Retinal pigment epithelial cell (primary cell): ENCODE measurements at places on chromosomes 6 and 20.

DNA sequence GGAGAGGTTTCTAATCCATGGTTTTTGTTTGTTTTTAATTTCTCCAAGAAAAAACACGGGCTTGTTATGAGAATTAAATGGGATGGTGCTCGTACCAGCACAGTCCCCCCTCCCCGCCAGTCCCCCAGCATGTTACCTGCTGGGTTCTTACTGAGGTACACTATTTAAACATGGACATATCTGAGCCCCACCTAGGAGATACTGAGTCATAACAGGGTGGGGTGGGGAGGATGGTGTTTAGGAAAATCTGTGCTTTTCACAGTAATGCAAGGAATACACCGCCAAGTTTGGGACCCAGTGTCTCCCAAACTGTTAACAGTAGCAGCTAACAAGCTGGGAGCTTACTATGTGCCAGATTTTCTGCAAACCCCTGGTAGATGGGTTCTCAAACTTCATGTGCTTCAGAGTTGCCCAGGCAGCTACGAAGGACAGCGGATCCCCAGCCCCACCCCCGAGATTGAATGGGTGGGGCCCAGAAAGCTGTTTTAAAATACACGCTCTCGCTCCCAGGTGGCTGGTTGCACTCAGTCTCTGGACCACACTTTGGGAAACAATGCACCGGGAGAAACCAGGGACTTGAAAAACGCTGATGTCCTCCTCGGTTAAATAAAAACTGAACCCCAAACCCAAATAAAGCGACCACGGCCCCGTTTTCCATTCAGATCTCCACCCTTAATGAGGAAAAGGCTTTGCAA lies 995 bp downstream of the ZFP64 start:
- no peak for DNase-seq

GRCh38 chr6:25112322-25112773 lies 166.8 kb upstream of the CARMIL1 start:
- DNase-seq = no peak

- DNase-seq = no peak
Measured at GRCh38 chr6:170360476-170360875, 53.9 kb downstream of the FAM120B start.

DNA sequence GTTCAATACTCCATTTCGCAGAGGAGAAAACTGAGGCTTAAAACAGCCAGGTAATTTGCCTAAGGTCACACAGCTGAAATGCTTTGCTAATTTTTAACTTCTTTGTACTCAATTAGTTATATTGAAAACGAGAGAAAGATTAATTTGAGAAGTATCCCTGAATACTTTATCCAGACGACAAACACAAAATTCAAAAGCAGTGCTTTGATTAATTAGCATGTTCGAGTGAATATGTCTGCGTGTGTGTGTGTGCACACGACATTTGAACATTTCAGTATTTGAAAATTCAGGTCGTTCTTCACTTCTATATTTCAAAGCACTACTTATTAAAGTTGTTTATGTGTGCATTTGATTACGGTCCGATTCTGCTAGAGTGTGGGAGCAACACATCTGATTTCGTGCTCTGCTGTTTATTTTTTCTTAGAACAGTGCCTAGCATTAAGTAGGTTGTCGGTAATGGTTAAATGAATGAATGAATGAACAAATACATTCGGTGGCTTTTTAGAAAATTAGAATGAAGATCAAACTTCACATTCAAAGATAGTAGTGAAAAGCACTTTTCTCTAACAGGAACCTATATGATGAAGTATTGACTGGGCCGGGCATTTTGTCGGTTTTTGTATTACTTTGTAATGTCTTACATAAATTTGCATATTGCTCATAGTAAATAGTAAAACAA lies 36.9 kb upstream of the SYNCRIP start:
- no peak for DNase-seq

GRCh38 chr6:71391126-71391525 lies 102.5 kb downstream of the OGFRL1 start:
- no peak for DNase-seq

DNA sequence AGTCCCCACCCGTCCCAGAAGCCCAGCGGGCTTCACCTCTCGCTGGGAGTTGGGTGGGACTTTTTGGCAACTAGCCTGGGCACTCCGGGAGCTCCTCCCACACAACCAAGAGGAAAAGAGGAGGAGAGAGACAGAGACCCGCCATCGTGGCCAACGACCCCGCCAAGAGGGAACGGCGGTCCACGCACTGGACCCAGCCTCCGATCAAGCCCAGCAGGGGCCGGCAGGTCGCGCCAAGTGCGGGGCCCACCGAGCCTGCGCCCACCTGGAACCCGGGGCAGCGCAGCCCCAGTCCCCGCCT lies 3.0 kb upstream of the TMEM14C start:
- no peak for DNase-seq

DNA sequence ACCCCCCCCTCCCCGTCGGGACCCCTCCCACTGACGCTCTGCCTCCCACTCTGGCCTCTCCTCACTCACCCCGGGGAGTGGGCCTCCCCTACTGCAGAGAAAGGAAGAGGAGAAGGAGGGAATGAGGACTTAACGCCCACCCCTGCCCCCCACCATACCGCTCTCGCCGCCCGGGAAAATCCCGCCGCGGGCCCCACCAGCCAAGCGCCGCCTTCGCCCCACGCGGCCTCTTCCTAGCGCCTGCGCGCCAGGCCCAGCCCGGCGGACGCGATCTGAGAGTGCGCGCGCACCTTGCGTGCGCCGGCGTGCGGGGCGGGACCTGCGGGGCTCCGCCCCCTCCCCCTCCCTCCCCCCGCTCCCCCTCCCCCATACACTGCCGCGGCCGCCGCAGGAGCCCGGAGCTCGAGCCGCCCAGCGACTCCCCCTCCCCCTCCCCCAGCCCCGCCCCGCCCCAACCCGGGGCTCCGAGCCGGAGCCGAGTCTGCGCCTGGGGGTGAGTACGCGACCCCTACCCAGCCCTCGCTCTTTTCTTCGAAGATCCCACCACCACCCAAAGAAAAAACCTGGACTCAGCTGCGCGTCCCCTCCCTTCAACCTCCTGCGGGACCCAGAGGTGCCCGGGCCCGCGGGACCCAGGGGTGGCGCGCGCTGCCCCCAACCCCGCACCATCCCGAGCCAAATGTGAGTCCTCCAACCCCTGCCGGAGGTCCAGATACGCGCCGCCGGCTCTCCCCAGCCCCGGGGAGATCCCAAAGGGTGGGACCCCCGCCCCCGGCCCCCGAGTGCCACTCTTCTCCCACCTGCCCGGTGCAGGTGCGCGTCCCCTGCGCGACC lies at the start of the genes MRPL14 and TMEM63B:
TSS of gene MRPL14 (minus strand) at position 267 of the 834 bp plus-strand sequence. CDS start 10,841 bp downstream, outside the sequence.
TSS of gene TMEM63B (plus strand) at position 369 of the 834 bp plus-strand sequence. CDS start 7,031 bp downstream, outside the sequence.
- DNase-seq = no peak

GRCh38 chr6:163626073-163626867 lies 211.8 kb downstream of the QKI start:
- no peak for DNase-seq

DNA sequence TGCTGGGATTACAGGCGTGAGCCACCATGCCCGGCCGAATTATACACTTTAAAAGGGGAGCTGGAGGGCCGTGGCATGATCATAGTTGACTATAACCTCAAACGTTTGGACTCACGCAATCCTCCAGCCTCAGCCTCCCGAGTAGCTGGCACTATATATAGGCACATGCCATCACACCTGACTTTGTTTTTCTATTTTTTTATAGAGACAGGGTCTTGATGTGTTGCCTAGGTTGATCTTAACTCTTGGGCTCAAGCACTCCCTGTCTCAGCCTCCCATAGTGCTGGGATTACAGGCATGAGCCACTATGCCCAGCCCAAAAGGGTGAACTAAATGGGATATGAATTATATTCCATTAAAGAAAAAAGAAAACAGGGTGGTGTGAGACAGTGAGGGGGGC lies 7.8 kb downstream of the PTGIS start:
- no peak for DNase-seq

- no peak for DNase-seq
Measured at GRCh38 chr6:147169529-147169928, 34.7 kb upstream of the STXBP5 start.

- no peak for DNase-seq
Measured at GRCh38 chr6:43173591-43174262, 2.7 kb downstream of the SRF start.

GRCh38 chr6:114125576-114125975 lies 154.6 kb upstream of the HDAC2 start:
- DNase-seq = no peak

DNA sequence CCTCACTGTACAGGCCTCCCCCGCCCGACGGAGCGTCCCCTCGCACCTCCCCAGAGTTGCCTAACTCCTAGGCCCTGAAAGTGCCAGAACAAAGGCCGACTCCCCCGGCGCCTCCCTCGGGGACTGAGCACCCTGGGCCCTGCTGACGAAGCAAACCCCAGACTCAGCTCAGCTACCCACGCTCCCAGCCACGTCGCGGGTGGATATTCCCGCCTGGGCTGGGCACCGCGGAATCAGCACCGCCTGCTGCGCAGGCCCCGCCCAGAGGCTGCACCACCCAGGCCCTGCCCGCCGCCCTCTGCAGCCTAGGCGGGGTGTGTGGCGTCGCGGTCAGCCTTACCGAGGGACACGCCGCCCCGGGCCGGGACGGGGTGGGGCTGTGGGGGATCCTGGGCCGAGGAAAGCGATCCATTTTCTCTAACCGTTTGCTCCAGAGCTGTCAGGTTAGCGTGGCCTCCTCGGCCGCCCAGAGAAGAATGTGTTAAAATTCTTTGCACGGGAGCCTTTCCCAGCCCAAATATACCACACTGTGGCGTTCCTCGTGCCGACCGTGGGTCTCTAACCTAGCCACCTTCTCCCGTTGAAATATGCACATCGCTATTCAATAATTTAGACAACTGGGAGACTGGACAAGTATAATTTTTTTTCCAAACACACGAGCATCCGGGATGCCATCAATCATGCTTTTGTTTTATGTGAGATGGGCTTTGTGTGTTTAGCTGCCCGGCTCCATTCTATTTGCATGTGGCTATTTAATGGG lies 31.4 kb downstream of the TFAP2A start:
- no peak for DNase-seq

DNA sequence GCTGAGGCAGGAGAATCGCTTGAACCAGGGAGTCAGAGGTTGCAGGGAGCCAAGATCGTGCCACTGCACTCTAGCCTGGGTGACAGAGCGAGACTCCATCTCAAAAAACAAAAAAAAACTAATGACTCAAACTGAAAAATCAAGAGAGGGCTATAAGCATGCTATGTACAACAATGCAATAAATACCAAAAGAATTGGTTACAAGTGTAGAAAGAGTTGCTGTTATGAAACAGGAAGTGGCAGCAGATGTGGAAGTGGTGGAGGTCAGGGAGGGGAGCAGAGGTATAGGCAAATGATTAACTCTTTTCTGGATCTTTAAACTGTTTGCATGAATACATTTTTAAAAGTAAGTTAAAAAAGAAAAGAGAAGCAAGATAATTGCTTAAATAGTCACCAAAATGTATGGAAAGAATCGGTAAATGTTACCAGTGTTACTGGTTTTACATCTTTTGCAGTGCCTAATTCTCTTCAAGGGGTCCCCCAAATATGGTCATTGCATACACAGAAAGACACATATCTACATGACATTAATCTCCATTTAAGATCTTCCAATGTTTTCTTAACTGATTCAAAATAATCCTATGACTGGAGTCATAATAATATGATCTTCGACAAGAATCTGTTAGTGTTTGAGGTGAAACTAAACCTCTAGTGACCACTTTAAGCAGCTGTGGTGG lies 15.0 kb downstream of the CALHM6 start:
- no peak for DNase-seq

- DNase-seq = peak; percentile 73
Measured at GRCh38 chr6:130178692-130179091, 44.1 kb downstream of the SAMD3 start.

- no peak for DNase-seq
Measured at GRCh38 chr6:169165561-169166300, 87.9 kb downstream of the THBS2 start.

- DNase-seq = no peak
Measured at GRCh38 chr6:159979136-159979874, 10.4 kb downstream of the IGF2R start.

GRCh38 chr6:35046862-35047261 lies 94.3 kb downstream of the TCP11 start:
- DNase-seq = no peak

- DNase-seq = peak; percentile 41
Measured at GRCh38 chr6:80523531-80523997, 417.1 kb downstream of the BCKDHB start.
